ENCODE measurements at places on chromosomes 3 and 15. TPM values are rescaled to one million over a fixed set of nuclear protein-coding genes. Genes with fewer than 3 reads are reported as not detected.

DNA sequence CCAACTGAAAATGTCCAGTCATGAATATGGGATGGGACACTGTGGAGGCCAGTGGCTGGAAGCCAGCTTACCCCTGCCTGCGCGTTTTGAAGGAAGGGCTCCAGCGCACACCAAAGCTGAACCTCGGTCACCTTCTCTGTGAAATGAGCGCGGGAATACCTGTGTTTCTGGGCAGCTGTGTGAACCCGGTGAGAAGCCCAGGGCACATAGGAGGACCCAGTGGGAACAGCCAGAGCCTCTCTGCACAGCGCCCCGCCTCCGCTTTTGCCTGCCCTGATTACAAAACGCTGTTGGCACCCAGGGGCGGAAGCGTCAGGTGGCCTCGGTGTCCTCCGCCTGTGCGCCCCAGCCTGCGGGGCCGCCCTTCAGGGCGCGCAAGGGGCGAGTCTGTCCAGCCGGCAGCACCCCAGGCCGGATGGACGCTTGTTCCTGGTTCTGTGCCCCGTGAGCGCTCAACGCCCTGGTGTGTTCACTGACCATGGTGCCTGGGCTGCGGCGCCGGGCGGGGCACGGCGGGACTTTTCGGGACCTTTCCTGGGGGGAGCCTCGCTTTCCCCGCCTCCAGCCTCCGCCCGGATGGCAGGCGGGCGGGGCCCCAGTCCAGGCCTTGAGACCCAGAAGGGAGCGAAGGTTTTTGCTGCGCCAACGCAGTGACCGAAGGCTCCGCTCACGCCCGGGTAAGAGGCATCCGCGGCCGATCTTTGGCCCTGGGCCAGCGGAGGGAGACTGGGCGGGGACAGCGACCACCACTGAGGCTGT, at the start of gene SQOR:
TSS of gene SQOR (plus strand) at position 598 of the 759 bp plus-strand sequence. CDS start 23,895 bp downstream, outside the sequence.
- peak; percentile 60 for DNase-seq

- DNase-seq: no peak
Observed at GRCh38 chr3:67998281-67998680, 343.9 kb upstream of the SUCLG2 start.

The TAGLN3 gene
- polyA plus RNA-seq: not detected

GRCh38 chr3:141271279-141272030, 39.8 kb downstream of the PXYLP1 start:
- no peak for DNase-seq

The FOXL2NB gene
- polyA plus RNA-seq: not detected
